ELF-1 (cell line): ENCODE measurements at places on chromosomes 12 and 14.

- no peak for DNase-seq
Measured at GRCh38 chr12:29730481-29730880, 53.3 kb downstream of the TMTC1 start.

GRCh38 chr12:78584695-78585094, 279.9 kb upstream of the SYT1 start:
- DNase-seq = peak; percentile 37

GRCh38 chr14:25026476-25027137, 23.3 kb downstream of the STXBP6 start:
- no peak for DNase-seq

DNA sequence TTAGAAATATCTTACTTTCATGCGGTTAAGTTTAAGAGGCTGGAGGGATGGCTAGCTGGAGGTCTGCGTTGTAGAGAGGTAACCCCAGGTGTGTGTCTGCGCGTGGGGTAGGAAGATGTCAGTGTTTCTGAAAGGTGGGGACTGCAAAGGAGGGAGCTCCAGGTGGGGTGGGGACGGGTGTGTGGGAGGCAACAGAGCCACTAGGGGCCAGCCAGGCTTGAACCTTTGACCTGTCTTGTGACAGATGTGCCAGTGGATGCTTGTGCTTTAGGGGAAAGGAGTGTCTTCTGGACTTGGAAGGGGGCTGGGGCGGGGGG, 841 bp downstream of the GLI1 start:
- DNase-seq = no peak

DNA sequence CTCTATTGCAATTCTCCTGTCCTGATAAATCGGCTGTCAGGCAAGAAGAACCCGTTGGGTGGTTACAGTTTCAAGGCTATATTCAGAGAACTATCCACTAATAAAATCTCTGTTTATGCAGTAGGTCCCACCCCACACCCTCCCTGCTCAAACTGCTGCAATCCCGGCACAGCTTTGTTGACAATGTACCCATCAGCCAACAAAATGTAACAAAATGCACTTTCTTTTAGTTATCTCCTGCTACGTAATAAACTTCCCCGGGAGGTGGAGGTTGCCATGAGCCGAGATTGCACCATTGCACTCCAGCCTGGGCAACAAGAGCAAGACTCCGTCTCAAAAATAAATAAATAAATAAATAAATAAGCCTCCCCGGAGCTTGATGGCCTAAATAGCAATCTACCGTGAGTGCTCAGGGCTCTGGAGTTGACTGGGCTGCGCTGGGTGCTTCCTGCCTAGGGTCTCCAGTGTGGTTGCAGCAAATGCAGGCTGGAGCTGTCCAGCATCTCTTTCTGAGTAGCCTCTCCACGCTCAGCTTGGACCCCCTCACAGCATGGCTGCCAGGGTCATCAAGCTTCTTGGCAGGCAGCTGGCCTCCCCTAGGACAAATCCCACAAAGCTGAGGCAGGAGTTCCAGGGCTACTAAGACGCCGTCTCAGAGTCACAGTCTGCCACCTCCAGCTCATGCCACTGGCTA, 43.2 kb upstream of the FBRSL1 start:
- DNase-seq = no peak

DNA sequence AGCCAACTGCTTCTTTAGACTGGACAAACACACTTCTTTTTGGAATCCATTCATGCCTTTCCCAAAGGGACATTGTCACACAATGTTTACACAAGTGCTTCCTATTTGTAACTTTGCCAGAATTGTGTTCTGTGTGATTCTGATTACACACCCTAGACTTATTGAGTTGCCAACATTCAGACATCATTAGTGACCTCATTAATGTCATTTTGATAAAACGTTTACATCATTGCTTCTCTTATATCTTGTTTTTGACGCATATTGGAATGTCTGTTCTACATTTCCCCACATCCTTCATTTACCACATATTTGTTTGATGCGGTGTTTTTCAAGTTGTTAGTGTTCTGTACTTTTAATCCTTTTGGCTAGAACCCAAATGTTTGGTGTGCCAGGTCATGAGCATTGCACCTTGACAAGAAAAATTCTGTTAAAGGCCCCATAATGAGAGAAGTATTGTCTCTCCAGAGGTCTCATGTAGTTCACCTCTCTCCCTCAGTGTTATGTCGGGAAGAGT, 305.5 kb downstream of the AEBP2 start:
- no peak for DNase-seq

GRCh38 chr12:59600171-59600570, 4.3 kb downstream of the SLC16A7 start:
- no peak for DNase-seq

DNA sequence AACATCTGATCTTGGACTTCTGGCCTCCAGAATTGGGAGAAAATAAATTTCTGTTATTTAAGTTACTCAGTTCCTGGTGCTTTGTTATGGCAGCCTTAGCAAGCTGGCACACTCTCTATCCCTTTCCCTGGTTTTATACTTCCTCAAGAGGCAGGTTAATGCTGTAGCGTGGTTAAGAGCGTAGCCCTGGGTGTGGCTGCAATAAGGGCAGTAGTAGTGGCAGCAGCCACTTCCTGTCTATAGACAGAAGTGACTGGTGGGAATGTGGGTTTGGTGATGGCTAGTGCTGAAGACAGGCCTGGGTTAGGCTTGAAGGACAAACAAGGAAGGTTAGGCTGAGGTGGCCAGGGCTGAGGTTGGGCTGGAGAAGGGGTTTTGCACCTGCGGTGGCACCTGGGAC, 3.6 kb upstream of the LGALS3 start:
- no peak for DNase-seq

GRCh38 chr12:51884676-51885229, 3.1 kb upstream of the ANKRD33 start:
- peak; percentile 73 for DNase-seq

- DNase-seq = no peak
Measured at GRCh38 chr12:92404259-92404894, 258.7 kb upstream of the BTG1 start.

- DNase-seq = peak; percentile 79
Measured at GRCh38 chr12:27969624-27970400, 2.7 kb downstream of the PTHLH start.

DNA sequence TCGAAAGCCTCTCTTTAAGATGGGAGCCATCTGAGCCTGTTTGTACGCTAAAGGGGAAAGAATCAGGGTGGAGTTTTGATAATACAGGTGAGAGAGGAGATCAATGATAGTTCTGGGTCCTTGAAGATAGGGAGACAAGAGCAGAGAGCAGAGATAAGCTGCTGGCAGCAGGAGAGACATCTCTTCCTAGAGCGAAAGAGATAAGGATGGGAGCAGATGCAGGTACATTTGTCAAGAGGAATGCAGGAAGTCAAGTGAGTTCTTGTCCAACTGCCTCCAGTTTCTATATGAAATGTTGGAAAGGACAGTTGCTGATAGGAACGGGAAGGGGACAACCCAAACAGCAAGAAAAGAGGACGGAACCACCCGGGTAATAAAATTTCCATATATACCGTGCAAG, 24.7 kb upstream of the HIF1A start:
- no peak for DNase-seq

DNA sequence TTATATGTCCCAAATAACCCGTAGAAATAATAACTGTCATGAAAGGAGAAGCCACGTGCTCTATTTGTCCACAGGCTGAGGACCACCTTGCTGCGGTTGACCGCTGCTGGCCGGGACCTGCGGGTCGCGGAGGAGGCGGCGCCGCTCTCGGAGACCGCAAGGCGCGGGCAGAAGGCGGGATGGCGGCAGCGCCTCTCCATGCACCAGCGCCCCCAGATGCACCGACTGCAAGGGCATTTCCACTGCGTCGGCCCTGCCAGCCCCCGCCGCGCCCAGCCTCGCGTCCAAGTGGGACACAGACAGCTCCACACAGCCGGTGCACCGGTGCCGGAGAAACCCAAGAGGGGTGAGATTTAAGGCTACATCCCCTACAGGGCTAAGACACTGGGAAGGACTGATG, 21.0 kb downstream of the RPGRIP1 start:
- peak; percentile 49 for DNase-seq

- no peak for DNase-seq
Measured at GRCh38 chr12:124792961-124793441, 70.7 kb downstream of the SCARB1 start.

GRCh38 chr12:28034271-28034670, 61.7 kb upstream of the PTHLH start:
- DNase-seq = no peak

- no peak for DNase-seq
Measured at GRCh38 chr12:111728795-111729194, 37.9 kb upstream of the ALDH2 start.

GRCh38 chr12:95336387-95337067, 118.9 kb downstream of the VEZT start:
- DNase-seq = peak; percentile 85

- no peak for DNase-seq
Measured at GRCh38 chr14:67764496-67764895, 51.9 kb downstream of the ZFYVE26 start.

GRCh38 chr12:66103016-66103913, 27.3 kb downstream of the LLPH start:
- peak; percentile 48 for DNase-seq

GRCh38 chr12:2557597-2557996, 237.2 kb upstream of the FKBP4 start:
- DNase-seq = peak; percentile 17

GRCh38 chr14:91284146-91284790, 39.8 kb upstream of the GPR68 start:
- peak; percentile 52 for DNase-seq

GRCh38 chr12:124177276-124177950, 117.5 kb upstream of the RFLNA start:
- peak; percentile 52 for DNase-seq

DNA sequence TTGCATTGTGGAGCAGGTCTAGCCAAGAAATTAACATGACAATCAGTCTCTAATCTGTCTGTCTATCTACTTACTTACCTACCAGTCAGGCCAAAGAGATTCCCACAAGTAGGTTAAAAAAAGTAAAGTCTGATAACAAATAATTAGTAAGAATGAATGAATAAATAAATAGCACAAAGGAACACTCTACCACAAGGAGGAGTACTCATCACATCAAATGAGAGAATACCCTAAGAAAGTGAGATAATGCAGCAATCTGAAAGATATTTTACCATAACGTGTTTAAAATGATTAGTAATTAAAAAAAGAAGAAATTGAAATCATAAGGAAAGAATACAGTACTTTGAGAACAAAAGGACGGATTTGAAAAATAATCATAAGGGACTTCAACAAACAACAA, 187.2 kb downstream of the SYNE2 start:
- no peak for DNase-seq

DNA sequence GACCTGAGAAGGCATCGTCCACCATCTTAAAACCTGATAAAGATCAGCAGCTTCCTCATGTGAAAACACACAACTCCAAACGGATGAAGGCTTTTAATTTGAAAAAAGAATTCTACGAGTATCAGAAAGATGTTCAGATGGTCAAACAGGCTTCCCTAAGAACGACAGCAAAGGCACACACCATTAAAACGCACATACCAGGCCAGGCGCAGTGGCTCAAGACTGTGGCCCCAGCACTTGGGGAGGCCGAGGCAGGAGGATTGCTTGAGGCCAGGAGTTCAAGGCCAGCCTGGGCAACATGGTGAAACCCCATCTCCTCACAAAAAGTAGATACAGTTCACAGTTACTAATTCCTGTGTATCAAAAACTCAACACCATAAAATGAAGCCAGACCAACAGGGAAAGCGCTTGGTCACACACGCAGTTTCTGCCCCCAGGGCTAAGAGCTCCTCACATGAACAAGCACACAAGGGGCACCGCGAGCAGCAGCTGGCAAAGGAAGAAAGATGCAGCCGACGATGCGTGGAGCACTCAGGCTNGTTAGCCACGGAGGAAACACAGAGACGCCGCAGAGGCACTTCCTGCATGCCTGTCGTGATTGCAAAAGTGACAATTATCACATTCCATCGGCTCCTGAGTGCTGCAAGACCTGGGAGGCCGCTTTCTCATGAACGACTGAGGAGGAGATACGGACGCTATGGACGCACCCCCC, 78.0 kb downstream of the NOC4L start:
- DNase-seq = peak; percentile 40
